ENCODE measurements at places on chromosomes 13 and 19.

GRCh38 chr13:73514208-73514607 is 455.4 kb downstream of the KLF5 start:
- DNase-seq, result no peak

GRCh38 chr13:69283301-69283700 is 824.3 kb upstream of the ATXN8OS start:
- DNase-seq, result no peak

DNA sequence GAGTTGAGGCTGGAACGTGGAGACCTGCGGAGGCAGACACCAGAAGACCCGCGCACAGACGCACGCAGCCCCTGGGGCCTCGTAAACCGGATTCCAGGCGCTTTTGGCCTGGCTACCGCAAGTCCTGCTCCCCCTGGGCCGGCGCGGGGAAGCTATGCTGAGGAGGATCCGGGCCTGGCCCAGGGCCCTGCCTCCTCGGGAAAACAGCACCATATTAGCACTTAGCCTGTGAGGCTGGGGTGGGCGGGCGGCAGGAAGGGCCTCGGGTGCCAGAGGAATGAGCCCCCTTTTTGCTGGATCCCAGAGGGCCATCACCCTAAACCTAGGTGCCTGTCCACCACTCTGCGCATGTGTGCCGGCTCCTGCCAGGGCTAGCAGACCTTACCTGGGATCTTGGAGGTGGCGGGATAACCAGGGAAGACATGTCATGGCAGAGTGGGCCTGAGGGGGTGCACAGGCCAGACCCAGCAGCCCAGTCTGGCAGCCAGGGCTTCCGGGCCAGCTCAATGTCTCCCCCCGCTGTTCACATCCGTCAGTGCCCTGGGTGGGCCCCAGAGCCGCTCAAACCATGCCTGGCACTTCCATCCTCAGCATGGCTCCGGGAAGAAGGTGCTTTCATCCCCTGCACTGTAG is 7.3 kb downstream of the ELOF1 start:
- DNase-seq, result no peak

GRCh38 chr13:27482983-27483382 is 32.6 kb upstream of the MTIF3 start:
- no peak for DNase-seq

DNA sequence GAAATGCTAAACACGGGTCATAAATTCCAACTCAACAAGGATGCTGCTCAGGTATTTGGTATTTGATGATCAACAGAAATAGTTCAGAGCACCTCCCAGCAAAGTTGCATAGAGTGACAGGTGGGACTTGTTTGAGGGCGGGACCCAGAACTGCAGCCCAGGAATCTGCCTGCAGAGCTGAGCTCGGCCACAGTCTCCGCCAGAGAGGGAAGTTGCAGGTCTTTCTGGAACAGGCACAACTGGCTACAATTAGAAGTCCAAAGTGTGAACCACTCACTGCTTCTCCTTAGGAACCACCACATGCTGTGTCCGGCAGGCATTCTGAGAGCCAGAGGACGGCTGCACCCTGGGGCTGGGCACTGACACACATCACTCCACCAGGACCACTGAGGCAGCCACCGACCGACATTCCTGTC is 1.1 kb downstream of the SLC15A1 start:
- DNase-seq, result no peak

GRCh38 chr13:32889986-32890565 is 126.1 kb upstream of the KL start:
- DNase-seq, result no peak

GRCh38 chr13:105035092-105035491 is 1500.4 kb downstream of the EFNB2 start:
- no peak for DNase-seq

GRCh38 chr13:32001154-32001768 is 30.3 kb upstream of the FRY start:
- DNase-seq, result peak; percentile 15

DNA sequence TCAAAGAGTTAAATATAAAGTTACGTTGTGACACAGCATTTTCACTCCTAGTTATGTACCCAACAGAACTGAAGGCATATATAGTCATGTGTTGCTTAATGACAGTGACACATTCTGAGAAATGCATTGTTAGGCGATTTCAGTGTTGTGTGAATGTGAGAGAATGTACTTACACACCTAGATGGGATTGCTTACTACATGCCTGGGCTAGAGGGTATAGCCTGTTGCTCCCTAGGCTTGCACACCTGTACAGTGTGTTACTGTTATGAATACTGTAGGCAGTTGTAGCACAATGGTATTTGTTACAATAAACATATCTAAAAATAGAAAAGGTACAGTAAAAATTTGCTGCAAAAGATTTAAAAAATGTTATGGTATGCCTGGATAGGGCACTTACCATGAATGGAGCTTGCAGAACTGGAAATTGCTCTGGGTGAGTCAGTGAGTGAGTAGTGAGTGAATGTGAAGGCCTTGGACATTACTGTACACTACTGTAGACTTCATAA is 89.2 kb downstream of the DHRS12 start:
- no peak for DNase-seq

DNA sequence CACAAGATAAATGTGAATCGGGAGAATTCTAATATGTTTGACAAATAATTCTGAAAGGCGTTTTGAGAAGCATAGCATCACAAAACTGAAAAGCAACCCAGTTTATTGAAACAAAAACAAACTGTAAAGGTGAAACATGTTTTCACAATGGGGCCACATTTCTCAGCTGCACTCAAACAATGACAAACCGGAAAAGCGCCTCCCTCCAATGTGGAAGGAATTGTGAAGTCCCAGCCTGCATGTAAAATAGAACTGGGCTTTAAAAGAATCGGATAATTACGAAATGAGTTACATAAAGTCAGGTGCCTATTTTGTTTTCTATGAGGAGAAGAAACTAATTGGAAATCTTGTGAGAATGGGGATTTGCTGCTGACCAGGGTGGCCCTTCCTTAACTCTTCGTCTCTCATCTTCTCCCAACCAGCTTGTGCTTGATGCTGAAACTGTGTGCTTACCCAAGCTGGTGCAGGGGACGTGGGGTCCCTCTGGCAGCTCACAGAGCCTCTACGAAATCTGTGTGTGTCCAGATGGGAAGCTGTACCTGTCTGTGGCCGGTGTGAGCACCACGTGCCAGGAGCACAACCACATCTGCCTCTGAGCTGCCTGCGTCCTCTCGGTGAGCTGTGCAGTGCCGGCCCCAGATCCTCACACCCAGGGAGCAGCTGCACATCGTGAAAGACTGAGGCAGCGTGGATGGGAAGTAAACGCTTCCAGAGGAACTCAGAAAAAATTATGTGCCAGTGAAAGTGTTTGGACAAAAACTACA is 109.4 kb downstream of the SACS start:
- no peak for DNase-seq

- no peak for DNase-seq
These were observed 724.9 kb upstream of the MIR17HG start for GRCh38 chr13:90622541-90622940.

GRCh38 chr13:71378961-71379905 is 487.8 kb downstream of the DACH1 start:
- no peak for DNase-seq

Measured in stimulated activated naive CD4-positive, alpha-beta T cell (primary cell).